ENCODE measurements at places on chromosomes 1 and 21.

DNA sequence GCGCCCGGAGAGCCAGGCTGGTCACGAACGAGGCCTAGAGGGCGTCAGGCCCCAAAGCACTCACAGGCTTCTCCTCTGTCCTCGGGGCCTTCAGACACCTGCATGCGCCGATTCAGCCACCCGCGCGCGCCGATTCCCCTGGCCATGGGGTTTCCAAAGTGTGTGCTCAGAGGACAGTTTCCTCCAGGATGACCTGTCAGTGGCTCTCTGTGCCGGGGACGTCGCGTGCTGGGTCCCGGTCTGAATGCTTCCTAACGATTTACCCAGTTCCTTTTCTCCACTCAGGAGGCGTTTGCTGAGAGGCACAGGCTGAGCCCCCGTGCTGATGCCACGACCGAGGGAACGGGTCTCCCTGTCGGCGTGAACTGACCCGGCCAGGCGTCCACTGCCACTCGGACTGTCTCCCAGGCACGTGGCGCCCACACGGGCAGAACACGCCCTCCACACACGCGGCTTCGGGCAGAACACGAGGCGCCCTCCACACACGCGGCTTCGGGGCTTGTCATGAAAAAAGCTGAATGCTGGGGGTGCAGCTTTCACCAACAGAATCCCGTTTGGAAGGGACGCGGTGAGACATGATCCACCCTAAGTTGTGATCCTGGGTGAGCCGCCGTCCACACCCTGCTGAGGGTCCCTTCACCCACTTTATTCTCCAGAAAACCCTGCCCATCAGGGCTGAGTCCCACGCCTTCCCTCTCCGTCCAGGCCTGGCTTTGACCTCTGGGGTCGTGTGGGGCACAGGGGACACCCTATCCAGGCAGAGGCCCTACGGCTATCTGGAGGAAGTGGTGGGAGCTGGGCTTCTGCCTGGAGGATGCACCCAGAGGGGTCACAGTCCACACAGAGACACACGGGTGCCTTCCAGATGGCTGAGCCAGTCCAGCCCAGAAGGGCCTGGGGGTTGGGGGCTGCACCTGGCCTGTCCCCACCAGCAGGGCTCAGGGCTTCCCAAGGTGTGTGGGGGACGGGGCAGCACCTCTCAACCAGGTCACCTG, 56.1 kb downstream of the COL6A1 start:
- no peak for DNase-seq

- no peak for DNase-seq
These were observed 26.1 kb upstream of the LRRC47 start for GRCh38 chr1:3822421-3822820.

GRCh38 chr21:37245151-37245550, 22.0 kb downstream of the VPS26C start:
- DNase-seq = no peak

DNA sequence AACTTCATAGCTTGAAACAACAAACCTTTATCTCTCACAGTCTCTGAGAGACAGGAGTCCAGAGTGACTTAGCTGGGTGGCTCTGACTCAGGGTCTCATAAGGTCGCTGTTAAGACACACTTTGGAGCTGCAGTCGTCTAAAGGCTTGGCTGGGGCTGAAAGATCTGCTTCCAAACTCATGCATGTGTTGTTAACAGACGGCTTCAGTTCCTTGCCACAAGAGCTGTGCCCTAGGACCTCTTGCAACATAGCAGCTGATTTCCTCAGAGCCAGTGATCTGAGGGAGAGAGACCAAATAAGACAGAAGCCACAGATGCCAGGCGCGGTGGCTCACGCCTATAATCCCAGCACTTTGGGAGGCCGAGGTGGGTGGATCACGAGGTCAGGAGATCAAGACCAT, 176.8 kb downstream of the DISC1 start:
- DNase-seq = no peak

- DNase-seq = no peak
These were observed 145.8 kb downstream of the ADSS2 start for GRCh38 chr1:244305776-244306341.

- DNase-seq = no peak
These were observed 160.3 kb downstream of the PTPRU start for GRCh38 chr1:29396438-29397255.

Measured in neuronal stem cell (in vitro differentiated cells).